Thyroid gland (tissue), 4 donors: ENCODE measurements at places on chromosomes 7 and 10. TPM values are rescaled to one million over a fixed set of nuclear protein-coding genes. Genes with fewer than 3 reads are reported as not detected.

DNA sequence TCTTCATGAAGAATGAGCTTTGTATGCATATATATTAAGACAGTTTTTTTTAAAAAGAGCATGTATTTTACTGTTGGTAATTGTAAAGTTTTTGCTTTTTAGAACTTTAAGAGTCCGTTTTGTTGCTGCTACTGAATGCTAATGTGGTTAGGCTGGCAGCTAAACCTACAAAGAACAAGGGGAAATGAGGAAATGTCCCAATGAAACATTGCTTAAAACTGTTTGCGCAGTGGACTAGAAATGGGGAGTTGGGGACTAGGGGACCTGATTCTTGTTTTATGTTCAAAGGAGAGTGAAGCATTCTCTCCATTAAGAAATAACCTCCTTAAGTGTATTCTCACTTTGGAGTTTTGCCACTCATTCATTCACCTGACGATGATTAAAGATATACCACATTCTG is 5.7 kb downstream of the NRF1 start:
- no peaks in the 10 kb centered on the region for H3K36me3 ChIP-seq
- no peaks in the 10 kb centered on the region for H3K27me3 ChIP-seq
- H3K4me3 ChIP-seq = no peak overlapping the region
- no peak overlapping the region for H3K27ac ChIP-seq
- no peak for DNase-seq
- H3K4me1 ChIP-seq = peaks cover 18% of the 10 kb centered on the region

NYAP1 gene
- 1.3 TPM for total RNA-seq

- H3K36me3 ChIP-seq = peaks cover 3% of the 10 kb centered on the region
- H3K4me1 ChIP-seq = peaks cover 11% of the 10 kb centered on the region
- no peak overlapping the region for H3K4me3 ChIP-seq
- no peaks in the 10 kb centered on the region for H3K27me3 ChIP-seq
- H3K27ac ChIP-seq = no peak overlapping the region
- DNase-seq = no peak
Measured at GRCh38 chr10:101624526-101625102, 36.5 kb downstream of the DPCD start.

DNA sequence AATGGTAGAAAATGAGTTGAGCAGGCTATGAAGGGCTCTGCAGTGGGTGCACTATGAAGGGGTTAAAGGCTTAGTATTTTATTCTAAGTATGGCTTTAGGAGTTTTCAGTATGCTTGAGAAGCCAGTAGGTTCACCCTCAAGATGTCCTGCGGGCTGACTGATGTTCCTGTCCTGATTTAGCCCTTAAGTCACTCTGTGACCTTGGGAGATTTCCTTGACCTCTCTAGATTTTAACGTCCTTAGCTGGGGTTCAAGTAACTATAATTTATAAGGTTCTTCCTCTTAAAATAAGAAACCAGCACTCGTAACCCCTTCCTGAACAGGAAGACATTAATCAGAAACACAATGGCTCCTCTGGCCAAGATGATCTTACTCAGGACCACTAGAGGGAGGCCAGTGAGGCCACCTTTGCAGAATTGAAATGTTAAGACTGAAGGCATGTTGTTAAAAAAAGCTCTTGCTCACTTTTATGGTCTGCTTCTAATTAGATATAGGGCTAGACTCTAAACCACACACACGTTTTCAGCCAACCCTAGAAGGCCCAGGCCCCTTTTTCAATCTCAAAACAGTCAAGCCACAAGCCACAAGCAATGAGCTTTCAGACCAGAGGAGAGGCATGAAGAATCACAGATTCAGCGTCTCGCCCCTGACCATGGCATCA is 41.9 kb downstream of the CDK1 start:
- no peaks in the 10 kb centered on the region for H3K36me3 ChIP-seq
- peaks cover 5% of the 10 kb centered on the region for H3K4me1 ChIP-seq
- no peak for DNase-seq
- no peaks in the 10 kb centered on the region for H3K27me3 ChIP-seq
- no peak overlapping the region for H3K4me3 ChIP-seq
- H3K27ac ChIP-seq = no peak overlapping the region

NUTM2B gene
- total RNA-seq = 2.8 TPM

DNA sequence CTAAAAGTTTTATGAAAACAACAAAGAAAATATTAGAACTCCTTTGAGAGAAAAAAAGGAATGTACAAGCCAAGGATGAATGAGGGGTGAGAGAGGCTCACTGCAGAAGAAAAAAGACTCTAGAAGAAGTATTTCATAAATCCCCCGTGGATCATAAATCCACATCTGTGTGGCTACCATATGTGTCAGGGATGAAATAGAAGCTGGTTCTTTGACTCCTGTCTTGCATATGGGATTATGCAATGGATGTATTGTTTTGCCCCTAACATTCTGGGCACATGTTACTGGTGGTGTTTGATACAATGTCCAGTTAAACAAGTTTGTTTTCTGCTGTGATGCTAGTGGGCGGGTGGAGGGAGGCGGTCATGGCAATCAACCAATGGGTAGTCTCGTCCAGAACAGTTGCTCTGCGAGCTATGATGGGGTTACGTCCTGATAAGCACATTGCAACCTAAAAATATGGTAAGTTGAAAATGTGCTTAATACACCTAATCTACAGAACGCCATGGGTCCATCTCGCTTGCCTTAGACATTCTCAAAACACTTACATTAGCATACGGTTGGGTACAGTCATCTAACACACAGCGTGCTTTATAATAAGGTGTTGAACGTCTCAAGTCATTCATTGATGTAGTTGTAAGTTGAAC is 34.1 kb upstream of the PITRM1 start:
- DNase-seq = no peak
- no peaks in the 10 kb centered on the region for H3K36me3 ChIP-seq
- H3K4me3 ChIP-seq = no peak overlapping the region

DNA sequence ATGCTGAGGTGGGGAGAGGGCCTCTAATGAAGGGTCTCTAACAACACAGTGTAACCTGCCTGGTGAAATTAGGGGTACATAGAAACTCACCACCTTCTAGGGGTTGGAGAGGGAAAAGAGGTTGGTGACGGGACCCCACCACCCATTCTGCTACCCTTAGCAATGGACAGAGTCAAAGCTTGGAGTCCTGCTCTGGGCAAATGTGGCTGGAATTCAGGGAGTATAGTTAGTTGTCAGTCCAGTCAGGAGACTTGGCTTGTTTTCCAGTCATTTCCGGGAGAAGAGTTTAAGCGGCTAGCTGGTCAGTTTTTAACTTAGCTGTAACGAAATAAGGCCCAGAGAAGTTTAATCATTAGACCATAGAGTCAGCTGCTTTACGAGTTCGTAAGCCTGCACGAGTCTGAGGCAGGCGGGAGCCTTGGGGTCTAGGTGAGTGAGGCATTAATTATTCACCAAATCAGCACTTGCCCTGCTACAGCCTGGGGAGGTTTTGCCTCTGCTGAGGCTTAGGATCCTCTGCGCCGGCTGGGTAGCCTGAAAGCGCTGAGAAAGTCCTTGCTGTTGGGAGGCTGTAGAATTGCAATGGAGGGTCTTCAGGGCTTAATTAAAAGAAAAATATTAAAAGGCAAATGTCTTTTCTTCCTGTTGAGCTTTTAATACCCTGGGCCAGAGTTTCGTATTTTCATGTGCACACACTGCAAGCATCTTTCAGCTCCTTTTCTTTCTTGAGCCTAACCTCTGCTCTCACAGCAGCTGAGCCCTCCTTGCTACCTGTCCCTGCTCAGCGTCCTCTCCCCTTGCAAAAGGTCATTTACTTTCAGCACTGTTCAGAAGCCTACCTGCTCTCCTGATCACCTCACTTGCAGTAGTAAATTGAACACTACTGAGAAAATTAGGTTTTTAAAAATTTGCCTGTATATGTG is 1.5 kb upstream of the LAMB1 start:
- H3K27me3 ChIP-seq = no peaks in the 10 kb centered on the region
- peaks cover 9% of the 10 kb centered on the region for H3K4me1 ChIP-seq
- no peak overlapping the region for H3K27ac ChIP-seq
- DNase-seq = no peak
- no peak overlapping the region for H3K4me3 ChIP-seq

GRCh38 chr10:45592926-45593325 is 79.6 kb downstream of the ZFAND4 start:
- no peak for DNase-seq
- H3K36me3 ChIP-seq = no peaks in the 10 kb centered on the region
- H3K4me1 ChIP-seq = peaks cover 12% of the 10 kb centered on the region
- H3K4me3 ChIP-seq = no peak overlapping the region
- H3K27me3 ChIP-seq = no peaks in the 10 kb centered on the region

DNA sequence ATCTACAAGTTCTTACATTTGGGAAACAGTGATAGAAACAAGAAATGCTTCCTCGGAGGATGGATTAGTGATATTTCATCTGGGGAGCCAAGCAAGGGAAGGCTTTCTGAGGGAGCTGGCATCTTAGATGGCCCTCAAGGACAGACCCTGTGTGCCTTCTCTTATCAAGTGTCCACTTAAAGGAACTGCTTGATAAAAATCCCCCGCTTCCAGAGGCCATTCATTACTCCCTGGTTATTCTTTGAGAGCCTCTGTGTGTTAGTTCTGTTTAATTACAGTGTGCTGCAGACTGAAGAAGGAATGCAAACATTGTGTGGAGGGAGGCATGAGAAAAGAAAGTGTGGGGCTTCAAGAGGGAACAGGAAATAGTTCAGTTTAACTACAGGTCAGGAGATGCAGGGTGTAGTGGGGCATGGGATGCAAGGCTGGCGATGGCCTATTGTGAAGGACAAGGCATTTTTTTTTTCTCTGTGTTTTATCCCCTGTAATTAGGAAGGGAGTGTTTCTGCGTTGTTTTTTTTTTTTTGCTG is 145.4 kb downstream of the SNX10 start:
- H3K27ac ChIP-seq = no peak overlapping the region
- no peak overlapping the region for H3K4me3 ChIP-seq
- H3K27me3 ChIP-seq = no peaks in the 10 kb centered on the region
- no peaks in the 10 kb centered on the region for H3K4me1 ChIP-seq
- DNase-seq = no peak
- no peaks in the 10 kb centered on the region for H3K36me3 ChIP-seq

DNA sequence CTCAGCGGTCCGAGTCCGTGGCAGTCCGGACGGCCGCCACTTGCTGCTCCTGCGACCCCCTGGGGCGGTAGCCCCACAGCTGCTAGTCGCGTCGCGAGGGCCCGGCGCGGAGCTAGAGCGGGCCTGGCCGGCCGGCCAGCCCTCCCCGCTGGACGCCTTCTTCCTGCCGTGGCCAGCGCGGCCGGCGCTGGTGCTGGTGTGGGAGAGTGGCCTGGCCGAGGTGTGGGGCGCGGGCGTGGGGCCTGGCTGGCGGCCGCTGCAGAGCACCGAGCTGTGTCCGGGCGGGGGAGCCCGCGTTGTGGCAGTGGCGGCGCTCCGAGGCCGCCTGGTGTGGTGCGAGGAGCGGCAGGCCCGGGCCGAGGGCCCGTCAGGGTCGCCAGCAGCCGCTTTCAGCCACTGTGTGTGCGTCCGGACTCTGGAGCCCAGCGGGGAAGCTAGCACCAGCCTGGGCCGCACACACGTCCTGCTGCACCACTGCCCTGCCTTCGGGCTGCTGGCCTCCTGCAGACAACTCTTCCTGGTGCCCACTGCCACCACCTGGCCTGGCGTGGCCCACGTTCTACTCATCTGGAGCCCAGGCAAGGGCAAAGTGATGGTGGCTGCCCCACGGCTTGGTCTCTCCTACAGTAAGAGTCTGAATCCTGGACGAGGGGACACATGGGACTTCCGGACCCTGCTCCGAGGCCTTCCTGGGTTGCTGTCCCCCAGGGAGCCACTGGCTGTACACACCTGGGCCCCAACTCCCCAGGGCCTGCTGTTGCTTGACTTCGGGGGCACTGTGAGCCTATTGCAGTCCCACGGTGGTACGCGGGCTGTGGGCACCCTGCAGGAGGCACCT is 631 bp downstream of the HPS6 start:
- peak; percentile 35 for DNase-seq
- no peaks in the 10 kb centered on the region for H3K27me3 ChIP-seq
- peak overlapping the region; percentile 69 for H3K27ac ChIP-seq
- H3K4me1 ChIP-seq = peaks cover 10% of the 10 kb centered on the region
- no peaks in the 10 kb centered on the region for H3K36me3 ChIP-seq

DNA sequence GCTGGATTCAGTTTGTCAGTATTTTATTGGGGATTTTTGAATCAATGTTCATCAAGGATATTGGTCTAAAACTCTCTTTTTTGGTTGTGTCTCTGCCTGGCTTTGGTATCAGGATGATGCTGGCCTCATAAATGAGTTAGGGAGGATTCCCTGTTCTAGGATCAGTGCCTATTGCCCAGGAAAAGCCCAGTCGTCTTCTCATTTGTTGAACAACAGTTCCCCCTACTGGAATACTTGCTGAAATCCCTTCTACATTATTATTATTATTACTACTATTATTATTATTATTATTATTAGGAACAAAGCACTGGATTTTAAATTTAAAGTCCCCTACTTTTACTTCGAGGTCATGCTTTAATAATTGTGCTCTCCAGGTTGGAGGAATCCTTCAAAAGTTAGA is 528.9 kb downstream of the MAGI2 start:
- H3K4me3 ChIP-seq = no peak overlapping the region
- no peaks in the 10 kb centered on the region for H3K36me3 ChIP-seq
- H3K27ac ChIP-seq = no peak overlapping the region
- H3K27me3 ChIP-seq = no peaks in the 10 kb centered on the region
